Activated T-cell treated with anti-CD3 and anti-CD28 coated beads, Interleukin-2, amount 50 U/mL, for 48 hours (primary cell): ENCODE measurements at places on chromosomes 7 and 10.

GRCh38 chr7:88167223-88167622 lies 52.6 kb downstream of the SRI start:
- DNase-seq = no peak

- peak; percentile 38 for DNase-seq
Measured at GRCh38 chr10:71878327-71879034, 27.4 kb upstream of the PSAP start.

- no peak for DNase-seq
Measured at GRCh38 chr10:61028861-61029361, 84.9 kb upstream of the RHOBTB1 start.

GRCh38 chr7:121936951-121937623 lies 64.1 kb downstream of the PTPRZ1 start:
- DNase-seq = no peak

- peak; percentile 30 for DNase-seq
Measured at GRCh38 chr7:37832194-37832593, 16.2 kb upstream of the NME8 start.

DNA sequence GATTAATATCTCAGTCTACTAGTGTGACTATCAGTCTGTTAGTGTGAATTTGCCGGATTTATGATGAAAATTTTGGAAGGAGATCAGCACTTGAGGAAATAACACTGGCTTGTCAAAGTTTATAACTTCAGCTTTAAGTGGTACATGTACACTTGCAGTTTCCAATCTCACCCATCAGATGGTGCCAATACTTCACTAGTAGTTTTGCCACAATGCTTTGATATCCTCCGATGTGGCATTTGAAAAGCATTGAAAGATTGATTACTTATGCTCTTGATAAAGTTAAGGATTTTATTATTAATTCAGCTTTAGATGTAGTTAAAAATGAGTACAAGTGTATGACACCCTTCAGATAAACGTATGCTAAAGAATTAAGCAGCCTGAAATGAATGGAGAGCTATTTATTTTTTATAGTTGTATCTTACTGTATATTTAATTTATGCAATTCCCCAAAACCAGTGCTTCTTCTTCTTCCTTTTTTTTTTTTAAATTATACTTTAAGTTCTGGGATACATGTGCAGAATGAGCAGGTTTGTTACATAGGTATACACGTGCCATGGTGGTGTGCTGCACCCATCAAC lies 98.2 kb downstream of the ANLN start:
- DNase-seq = no peak

DNA sequence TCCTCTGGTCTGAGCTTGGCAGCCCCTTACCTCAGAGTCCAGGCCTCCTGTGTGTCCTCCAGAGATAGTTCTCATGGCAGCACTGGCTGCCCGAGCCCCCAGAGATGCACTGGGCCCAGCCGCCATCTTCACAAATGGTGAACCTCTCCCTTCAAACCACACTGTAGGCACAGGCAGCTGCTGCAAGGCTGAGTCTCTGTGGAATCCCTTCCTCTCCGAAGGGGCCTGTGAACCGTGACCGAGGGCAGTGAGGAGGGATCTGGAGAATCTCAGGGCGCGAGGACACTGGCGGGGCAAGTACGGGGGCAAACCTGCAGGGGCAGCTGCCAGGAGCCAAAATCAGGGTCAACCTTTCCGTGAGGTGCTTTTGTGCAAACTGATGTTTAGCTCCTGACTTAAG lies 69.5 kb upstream of the CFAP46 start:
- no peak for DNase-seq

DNA sequence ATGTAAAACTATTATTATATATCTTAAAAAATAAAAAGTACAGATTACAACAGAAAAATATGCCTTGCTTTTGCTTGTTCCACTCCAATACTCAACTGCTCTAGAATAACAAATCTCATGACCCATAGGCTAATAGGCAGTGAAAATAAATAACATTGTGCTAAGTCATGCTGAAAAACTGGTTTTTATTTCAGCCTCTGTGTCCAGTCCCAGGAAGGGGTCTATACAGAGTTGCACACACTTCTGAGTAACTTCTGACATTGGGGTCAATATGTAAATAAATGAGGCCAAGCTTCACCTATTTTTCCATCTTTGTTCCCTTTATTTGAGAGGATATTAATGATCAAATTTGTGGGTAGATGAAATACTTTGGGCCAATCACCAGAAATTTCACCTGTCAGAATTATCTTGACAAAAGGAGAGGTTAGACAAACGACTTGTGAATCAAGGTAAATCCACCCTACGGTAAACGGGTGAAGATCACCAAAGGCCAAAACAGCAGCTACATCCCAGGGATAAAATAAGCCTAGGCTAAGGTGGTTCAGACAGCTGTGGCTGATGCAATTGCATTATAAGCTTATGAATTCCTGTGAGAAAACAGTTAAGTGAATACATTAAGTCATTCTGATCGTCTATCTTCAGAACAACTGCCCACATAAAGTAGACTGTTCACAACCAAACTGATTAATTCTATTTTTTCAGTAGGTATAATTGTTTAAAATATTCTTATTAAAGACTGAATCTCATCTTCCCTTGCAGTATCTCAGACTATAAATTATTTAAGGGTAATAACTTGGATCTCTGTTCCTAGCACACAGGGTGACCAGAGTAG lies 87.5 kb downstream of the UBE2H start:
- DNase-seq = no peak

GRCh38 chr7:40525764-40526163 lies 391.0 kb downstream of the SUGCT start:
- no peak for DNase-seq

DNA sequence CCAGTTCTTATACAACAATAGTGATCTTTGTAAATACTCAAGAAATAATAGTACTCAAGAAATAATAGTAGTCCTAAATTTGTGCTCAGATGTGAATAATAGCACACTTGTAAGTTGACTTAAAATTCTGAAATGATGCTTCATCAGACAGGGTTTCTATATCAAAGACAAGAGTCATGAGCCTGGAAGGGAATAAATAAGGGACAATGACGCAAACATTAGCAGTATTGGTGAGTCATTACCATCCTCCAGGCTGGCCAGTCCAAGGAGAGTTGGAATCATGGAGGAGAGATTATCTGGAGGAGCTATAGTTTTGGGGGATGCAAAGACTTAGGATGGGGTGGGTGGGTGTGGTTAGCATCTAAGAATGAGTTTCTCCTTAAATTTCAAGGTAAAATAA lies 6.1 kb upstream of the SH3PXD2A start:
- DNase-seq = no peak

- no peak for DNase-seq
Measured at GRCh38 chr10:98242823-98243222, 25.2 kb downstream of the LOXL4 start.

- no peak for DNase-seq
Measured at GRCh38 chr7:96658022-96658412, 51.6 kb downstream of the SEM1 start.

GRCh38 chr10:100647928-100648327 lies 97.5 kb upstream of the PAX2 start:
- DNase-seq = no peak

DNA sequence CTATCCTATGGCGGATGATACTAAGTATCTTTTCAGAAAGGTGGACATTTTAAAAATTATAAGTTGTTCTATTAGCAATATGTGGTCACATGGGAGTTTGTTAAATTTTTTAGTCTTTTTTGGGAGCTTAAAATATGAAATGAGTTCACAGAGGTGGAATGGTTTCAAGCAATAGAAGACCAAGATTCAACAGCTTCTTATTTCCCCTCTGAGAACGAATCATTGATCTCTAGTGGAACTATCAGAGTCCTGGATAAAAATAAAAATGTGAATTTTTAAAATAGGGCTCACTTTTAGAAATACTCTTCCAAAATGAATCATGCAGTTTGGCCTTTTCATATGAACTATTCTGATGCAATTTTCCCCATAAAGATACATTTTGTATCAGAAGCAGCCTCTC lies 467.7 kb upstream of the KLF6 start:
- DNase-seq = no peak

GRCh38 chr10:128779416-128779815 lies 653.2 kb upstream of the MKI67 start:
- no peak for DNase-seq

GRCh38 chr7:7425321-7425720 lies 110.4 kb downstream of the COL28A1 start:
- no peak for DNase-seq

GRCh38 chr7:101235522-101235921 lies 2.1 kb downstream of the CLDN15 start:
- no peak for DNase-seq

- no peak for DNase-seq
Measured at GRCh38 chr7:34338961-34339526, 319.0 kb upstream of the NPSR1 start.

- DNase-seq = peak; percentile 62
Measured at GRCh38 chr7:151058781-151059366, 515 bp upstream of the SLC4A2 start.
